ENCODE measurements at places on chromosomes 12 and 14.

DNA sequence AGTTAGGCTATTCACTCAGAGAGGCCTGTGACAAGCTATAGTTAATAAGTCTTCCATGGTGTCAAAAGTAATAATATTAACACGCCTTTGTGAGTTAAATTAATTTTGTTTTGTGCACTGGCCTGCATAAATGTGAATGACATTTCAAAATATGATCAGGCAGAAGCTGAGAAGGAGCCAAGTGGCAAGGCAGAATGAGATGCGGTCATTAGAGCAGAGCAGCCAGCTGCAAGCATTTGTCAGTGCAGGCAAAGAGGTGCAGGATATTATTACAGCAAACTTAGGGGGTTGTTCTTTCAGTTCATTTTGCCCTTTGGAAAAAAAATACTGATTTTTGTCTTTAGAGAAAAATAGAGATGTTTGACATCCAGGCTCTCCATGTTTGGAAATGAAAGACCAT, 364.5 kb downstream of the PAWR start:
- DNase-seq, result no peak

- no peak for DNase-seq
These were observed 13.7 kb upstream of the NTN4 start for GRCh38 chr12:95804291-95804690.

- DNase-seq, result no peak
These were observed 12.1 kb upstream of the SLC38A2 start for GRCh38 chr12:46384451-46385309.

GRCh38 chr12:50572287-50572686, 67.5 kb downstream of the DIP2B start:
- peak; percentile 85 for DNase-seq

DNA sequence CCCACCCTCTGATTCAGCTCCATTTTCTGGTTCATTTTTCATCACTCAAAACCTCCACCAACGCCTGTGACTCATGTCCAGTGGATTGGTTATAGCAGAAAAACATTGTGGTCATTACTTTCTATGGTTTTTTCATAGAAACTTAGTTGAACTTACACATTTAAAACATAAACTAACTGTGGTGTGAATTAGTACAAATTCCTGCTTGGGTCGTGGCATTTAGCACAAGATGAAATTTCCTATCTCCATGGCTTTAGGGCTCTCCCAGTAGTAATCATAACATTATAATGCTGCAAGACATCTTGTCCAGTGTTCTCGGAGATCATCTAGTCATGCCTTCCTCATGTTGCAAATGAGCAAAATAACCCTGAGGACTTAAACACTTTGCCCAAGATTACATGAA, 7.1 kb downstream of the RNASE7 start:
- no peak for DNase-seq

DNA sequence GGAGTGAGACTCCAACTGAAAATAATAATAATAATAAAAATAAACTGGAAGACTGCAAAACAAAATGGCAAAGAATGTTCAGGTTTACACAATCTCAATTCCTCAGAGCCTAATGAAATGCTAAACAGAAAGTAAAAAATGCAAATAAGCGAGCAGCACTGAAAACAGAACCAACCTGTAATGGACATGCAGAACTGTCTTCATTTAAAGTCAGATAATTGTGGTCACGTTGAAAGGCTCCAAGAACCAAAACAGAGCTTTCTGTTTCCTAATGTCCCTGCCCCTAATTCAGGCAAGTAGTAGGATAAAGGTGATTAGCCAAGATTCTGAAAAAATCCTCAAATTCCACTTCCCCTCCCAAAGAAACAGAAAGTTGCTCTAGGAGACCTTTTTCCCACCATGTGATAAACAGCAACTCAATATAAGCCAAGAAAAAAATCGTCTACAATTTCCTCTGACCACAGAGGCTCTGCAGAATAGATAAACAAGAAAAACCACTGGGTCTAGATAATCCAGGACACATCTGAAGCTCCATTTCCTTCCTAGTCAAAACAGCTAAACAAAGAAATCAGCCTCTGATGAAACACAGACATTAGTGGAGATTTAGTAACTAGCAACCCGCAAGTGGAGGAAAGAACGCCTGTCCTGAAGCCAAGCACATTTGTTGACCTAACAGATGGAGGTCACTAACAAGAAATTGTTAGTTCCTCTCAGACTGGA, 3.0 kb downstream of the MIS18BP1 start:
- peak; percentile 49 for DNase-seq

GRCh38 chr12:54371328-54372112, 7.2 kb upstream of the GPR84 start:
- DNase-seq, result no peak

- no peak for DNase-seq
These were observed 431.3 kb downstream of the NPAS3 start for GRCh38 chr14:33369972-33370371.

GRCh38 chr12:102052192-102053061, 9.4 kb downstream of the WASHC3 start:
- no peak for DNase-seq

DNA sequence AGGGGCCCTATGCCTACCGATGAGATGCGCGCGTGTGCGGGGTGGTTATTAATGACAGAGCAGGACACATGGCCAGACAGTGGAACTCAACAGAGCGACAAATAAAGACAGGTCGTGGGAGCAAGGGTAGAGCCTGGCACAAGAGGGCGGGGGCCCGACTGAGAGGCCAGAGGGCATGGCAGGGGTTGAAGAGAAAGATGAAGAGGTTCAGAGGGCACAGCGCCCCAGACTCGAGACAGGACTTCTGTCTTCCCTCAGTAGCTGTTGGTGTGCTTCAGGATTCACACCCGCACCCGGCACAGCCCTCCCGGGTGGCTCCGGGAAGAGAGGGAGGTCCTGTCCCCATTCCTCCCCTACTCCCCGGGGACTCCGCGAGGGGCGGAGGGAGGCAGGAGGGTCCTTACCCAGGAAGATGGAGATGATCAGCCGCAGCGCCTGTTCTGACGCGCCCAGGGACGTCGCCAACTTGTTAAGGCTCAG, 366 bp downstream of the LPCAT3 start:
- no peak for DNase-seq

DNA sequence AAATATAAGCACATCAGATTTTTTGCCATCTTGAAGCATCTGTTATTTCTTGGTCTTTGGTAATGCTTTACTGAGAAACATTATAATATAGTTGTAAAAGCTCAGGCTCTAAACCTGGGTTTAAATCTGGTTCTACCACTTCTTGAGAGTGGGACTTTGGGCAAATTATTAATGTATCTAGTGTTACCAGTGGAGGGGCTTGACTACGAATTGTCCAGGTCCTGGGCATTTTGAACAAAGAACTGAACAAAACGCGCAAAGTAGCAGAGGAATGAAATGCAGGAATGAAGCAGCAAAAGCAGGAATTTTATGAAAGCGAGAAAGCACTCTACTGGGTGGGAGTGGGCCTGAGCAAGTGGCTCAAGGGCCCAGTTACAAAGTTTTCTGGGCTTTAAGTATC, 50.8 kb downstream of the CAND1 start:
- no peak for DNase-seq

DNA sequence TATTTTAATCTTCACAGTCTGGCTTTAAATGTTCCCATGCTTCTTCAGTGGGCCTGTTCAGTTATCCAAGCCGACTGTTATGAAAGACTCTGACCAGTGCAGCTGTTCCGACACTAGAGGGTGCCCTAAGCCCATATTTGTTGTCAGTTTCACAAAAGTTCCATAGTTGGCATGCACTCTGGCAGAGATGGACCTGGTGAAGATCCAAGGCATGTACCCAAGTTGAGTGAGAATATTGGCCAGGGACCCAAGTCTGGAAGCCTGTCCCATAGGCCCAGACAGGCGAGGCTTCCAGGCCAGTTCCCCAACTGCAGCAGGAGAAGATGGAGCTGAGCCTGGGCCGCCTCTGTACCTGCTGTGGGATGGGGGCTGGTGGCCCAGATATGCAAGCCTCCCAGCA, 27.4 kb upstream of the GUCY2C start:
- DNase-seq, result peak; percentile 28

DNA sequence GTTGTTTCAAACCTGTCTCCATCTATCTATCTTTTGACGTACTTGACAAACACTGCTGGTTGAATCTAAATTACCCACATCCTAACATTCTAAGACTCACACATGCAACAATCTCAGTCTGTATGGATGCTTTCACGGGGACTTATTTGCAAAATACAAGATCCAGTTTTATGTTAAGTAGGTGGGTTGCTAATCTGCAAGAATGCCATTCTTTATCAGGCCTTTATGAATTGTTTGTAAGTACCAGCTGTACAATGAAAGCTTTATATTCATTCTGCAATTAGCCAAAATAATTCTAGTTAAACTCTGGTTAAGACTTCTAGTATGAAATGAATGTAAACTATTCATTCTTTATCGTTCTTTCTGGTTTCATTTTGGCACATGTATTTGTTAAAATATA, 135.1 kb downstream of the NAV3 start:
- DNase-seq, result no peak

DNA sequence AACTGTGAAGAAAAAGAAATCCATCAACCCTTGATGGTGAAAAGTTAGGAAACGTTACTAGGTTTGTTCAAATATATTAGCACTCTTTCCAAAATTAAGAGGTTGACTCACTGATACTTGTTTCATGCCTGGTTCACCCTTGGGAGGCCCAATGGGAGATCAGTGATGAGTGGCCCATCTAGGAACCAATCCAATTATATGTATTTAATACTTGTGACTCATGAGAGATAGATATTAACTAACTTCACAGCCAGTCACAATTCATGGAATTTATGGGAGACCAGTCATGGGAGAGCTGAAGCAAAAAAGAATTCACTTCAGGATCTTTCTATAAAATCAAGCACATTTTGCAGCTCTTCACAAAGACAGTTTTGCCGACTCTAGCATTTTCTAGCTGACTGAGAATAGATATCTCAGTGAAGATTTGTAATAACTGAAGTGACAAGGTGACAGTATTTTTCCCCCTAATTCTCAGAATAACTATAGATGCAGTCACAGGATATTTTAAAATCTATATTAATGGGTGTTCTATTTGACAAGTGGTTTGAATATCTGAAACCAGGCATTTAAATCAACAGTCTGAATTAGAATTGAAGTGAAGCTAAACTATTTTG, 230.2 kb downstream of the EPS8 start:
- peak; percentile 87 for DNase-seq

DNA sequence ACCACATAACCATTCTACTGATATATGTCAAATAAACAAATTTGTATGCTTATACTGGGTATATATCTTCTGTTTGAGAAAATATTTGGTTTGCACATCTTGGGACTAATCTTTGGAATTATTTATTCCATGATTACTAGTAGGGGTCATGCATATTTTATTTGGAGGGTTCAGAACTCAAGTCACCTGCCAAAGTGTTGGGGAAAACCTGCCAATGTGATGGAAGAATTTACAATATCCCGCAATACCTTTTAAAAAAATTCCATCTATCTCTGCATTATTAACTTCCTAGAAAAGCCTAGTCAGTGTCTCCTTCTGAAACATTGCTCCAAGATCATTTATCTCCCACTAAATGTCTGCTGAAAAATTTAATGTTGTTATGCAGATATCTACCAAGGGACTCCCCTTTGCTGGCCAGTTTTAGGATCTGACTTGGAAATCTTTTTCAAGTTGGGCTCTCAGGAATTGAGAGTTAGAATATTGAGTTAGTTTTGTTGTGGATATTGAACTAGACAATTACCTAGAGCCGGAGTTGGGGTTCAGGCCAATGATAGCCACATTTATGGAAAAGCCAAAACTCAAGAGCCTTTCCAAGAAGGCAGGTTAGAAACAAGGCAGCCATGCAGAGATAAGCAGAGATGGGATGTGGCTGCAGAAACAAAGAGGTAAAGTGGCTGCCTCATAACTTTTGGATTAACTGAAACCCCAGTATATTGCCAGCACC, 425.2 kb downstream of the ADAMTS20 start:
- no peak for DNase-seq

- DNase-seq, result no peak
These were observed 2.2 kb downstream of the BTBD7 start for GRCh38 chr14:93330609-93331000.

DNA sequence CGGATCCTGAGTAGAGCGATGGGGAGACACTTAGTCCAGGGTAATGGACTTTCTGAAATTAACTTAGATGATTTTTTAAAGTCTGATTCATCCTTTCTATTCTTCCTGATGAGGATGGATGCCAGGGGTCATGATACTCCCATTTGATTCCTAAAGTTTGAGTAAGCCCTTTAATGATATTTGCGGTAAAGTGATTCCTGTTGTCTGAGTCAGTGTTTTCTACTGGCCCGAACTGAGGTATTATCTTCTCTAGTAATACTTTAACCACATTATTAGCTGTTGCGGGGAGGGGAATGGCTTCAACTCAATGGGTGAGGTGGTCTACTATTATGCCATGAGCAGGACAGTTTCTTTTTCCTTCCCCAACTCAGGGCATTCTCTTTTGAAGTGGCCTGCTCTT, 111.6 kb downstream of the RIN3 start:
- DNase-seq, result peak; percentile 93

DNA sequence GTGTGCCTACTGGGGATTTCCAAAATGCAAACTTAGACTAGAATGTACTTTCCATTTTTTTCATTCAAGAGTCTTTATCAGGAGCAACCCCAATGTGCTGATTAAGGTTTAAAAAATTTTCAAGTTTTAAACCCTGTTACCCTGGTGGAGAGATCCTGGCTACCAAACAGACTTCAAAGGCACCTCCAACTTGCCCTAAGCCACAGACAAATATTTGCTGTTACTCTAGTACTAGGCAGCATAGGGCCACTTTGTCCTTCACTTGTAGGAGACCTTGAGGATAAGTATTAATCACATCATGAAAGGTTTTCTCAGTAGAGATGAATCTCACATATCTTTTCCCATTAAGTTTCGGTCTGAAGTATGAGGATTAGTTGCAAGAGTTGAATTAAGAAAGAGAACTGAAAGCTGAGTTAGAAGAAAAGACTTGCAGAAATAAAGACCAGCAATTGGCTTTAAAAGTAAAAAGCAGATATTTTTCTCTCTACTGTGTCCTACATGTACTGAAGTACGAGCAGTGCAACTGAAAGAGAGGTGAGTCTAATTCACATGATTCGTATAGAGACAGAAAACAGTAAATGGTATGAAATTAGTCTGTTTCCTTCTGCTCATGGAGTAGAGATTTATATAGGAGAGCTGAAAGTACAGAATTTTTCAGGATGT, 28.3 kb downstream of the NTN4 start:
- no peak for DNase-seq

DNA sequence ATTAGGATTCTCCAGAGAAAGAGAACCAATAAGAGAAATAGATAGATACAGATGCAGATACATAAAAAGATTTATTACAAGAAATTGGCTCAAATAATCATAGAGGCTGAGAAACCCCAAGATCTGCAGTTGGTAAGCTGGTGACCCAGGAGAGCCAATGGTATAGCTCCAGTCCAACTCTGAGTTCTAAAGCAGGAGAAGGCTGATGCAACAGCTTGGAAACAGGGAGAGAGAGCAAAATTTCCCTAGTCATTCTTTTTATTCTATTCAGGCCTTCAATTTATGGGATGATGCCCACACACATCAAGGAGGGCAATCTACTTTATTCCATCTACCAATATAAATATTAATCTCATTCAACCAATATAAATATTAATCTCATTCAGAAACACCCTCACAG, 218.2 kb downstream of the PRKD1 start:
- DNase-seq, result peak; percentile 32

DNA sequence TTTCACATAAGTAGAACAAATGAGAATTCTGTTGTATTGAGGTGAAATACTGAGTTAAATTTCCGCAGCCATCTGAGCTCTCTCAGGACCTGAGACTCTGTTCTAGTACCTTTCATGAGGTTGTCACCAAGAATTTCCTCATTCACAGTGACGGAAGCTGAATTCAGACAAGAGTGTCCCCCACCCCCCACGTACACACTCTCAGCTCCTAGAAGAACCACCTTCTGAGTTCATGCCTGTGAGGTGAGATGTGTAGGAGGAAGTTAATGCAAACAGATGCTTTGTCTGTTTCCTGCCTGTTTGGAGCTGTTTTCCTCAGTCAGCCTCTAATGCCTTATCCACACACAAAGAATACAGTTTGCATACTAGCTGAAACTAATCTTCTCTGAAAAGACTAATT, 18.2 kb downstream of the BICDL1 start:
- no peak for DNase-seq

Data from AG09309 (cell line).